ENCODE measurements at places on chromosomes 5 and 9.

DNA sequence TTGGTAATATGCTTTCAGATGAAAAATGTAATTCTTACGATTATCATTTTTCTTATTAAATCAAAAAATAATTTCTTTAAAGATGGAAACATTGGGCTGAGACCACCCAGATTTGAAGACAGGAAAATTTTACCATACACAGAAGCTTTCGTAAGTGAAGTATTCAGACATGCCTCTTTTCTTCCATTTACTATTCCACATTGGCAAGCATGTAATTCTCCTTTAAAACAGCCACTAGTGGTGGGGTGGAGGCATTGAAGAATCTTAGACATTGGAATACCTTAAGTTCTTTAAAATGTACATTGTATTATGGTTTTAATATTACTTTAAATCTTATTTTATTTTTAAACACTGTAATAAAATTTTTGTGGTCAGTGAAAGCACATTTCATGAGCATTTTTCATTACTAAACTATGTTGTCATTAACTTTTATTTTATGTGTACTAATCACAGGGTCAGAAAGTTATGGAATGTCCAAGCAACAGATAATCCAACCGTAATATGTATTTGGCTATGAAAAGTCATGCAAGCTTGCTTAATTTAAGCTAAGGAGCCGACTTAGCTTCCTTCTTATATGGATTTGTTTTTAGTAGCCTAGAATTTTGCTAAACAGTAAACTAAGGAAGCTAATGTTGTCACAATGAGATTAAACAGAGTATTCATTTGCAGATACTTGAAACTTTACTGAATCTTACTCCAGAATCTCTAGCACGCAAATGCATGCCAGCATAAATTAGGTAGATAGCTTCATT is 97.4 kb upstream of the ALDH1A1 start:
- DNase-seq, result no peak

GRCh38 chr5:66812291-66812690 is 216.1 kb downstream of the MAST4 start:
- no peak for DNase-seq

DNA sequence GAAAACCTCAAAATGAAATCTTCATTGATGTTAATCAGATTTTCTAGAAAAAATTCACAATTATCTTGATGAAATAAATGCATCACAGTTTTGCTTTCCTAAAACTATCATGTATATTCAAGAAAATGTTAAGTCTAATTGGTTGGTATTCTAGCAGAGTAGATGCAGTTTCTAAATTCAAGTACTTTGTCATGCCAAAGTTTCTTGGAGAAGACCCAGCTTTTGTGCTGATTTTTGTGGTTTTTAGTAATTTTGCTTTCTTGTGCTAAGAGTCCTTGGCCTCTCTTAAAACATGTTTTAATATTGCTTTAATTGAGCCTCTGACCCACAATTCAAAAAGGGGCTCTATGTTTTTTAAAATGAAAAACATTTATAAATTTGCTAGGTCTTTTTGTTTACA is 924.8 kb upstream of the PTPRD start:
- DNase-seq, result no peak

GRCh38 chr5:160835818-160836528 is 16.0 kb downstream of the ATP10B start:
- no peak for DNase-seq

- no peak for DNase-seq
Measured at GRCh38 chr5:92147266-92147665, 764.1 kb upstream of the ARRDC3 start.

GRCh38 chr9:74361508-74361907 is 135.6 kb upstream of the RORB start:
- DNase-seq, result no peak

GRCh38 chr9:110157823-110158664 is 49.9 kb downstream of the C9orf152 start:
- no peak for DNase-seq

GRCh38 chr9:97934321-97935115 is 3.5 kb downstream of the HEMGN start:
- no peak for DNase-seq

DNA sequence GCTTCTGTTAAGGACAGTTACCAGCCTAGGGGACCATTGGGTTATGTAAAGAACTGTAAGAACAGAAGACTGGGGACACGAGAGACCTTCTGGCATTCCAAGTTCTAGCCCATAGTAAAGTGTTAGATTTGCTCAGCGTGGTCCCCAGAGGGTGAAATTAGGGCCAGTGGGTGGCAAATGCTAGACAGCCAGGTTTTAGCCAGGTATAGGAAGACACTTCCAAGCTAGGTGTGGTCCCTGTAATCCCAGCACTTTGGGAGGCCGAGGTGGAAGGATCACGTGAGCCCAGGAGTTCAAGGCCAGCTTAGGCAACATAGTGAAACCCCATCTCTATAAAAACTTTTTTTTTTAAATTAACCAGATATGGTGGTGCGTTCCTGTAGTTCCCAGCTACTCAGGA is 34.3 kb downstream of the ATPSCKMT start:
- DNase-seq, result no peak

- DNase-seq, result no peak
Measured at GRCh38 chr9:78486661-78487060, 189.7 kb downstream of the PSAT1 start.

DNA sequence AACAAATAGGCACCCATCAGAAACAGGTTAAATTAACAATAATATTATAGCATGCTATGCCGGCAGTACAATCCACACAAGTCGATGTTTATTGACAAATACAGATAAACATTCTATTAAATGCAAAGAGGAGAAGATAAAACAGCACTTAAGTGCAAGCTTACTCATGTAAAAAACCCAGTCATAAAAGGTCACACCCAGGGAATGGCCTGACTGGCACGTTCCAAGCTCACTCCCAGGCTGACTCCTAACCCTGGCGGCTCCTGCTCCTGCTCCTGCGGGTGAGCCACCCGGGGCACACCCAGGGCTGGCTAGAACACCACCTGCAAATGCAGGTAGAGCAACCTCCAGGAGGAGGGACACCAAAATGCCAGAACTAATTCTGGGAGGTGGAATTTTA is 66.9 kb downstream of the SEMA4D start:
- DNase-seq, result no peak

GRCh38 chr5:160961761-160962160 is 109.8 kb upstream of the ATP10B start:
- no peak for DNase-seq

- DNase-seq, result no peak
Measured at GRCh38 chr5:143758750-143759149, 53.2 kb upstream of the HMHB1 start.

DNA sequence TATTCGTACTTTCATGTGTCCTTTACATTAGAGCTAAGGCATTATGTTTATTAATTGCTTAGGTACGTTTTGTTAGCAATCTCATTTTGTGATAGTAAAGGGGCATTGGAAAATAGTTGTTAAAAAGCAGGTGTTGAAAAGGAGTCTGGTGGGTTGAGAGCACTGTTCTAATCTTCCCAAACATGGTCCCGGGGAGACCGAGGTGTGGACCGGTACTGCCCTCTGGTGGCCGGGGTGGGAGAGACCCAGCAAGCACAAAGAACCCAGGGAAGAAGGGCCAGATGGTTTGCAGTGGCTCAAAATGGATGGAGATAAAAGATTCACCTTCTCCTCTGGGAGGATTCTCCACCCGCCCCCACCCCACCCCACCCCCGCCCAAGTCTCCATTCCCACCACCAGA is 26.1 kb downstream of the IDNK start:
- DNase-seq, result peak; percentile 76

GRCh38 chr9:70340572-70340971 is 73.9 kb downstream of the KLF9 start:
- no peak for DNase-seq

- DNase-seq, result no peak
Measured at GRCh38 chr9:1051584-1052275, 1.6 kb downstream of the DMRT2 start.

DNA sequence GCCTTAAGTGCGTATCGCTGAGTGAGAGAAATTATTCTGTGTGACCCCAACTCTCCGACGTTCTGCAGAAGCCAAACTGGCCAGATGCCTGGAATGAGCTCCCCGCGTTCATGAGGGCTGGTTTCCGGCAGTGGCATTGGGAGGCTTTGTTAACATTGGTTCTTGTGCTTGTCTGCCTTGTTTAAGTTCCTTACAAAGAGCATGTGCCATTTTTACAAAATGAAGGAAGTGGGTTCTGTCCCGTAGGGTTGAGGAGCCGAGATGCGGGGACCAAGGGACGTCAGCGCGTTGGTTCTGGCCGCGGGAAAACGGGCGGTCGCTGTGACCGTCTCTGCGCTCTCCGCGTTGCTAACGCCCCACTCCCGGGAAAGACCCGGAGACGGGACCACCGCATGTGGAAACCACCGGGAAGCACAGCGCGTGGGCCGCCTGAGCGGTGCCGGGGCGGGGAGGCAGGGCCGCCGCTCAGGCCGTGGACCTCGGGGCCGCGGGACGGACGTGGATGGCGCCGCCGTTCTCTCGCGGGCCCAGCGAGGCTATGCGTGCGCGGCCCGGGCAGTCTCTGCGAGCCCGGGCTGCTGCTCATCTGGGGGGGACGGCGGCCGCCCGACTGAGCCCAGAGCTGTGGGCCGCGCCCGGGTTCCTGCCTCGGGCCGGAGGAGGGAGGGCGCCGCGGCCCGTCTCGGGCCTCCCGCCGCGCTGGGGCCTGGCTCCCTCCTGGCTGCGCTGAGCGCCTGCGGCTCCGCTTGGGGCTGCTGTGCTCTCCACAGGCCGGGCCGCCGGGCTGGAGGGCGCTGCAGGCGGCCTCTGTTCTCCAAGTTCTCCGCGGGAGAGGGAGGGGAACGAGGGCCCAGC is 13.4 kb downstream of the RABL6 start:
- DNase-seq, result no peak

DNA sequence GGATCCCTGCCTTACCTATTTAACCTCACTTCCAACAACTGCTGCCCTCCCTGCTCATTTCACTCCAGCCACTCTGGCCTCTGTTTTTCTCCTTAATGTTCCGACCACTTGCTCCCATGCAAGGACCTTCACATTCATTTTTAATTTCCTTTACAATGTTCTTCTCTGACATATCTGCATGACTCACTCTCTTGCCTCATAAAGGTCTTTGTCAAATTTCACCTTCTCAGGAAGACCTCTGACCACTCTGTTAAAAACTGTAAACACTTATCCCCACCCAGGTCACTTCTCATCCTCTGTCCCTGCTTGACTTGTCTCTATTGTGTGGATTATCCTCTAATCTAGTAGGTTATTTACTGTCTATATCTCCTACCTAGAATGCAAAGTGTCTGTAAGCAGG is 751.2 kb downstream of the BRINP1 start:
- DNase-seq, result no peak

DNA sequence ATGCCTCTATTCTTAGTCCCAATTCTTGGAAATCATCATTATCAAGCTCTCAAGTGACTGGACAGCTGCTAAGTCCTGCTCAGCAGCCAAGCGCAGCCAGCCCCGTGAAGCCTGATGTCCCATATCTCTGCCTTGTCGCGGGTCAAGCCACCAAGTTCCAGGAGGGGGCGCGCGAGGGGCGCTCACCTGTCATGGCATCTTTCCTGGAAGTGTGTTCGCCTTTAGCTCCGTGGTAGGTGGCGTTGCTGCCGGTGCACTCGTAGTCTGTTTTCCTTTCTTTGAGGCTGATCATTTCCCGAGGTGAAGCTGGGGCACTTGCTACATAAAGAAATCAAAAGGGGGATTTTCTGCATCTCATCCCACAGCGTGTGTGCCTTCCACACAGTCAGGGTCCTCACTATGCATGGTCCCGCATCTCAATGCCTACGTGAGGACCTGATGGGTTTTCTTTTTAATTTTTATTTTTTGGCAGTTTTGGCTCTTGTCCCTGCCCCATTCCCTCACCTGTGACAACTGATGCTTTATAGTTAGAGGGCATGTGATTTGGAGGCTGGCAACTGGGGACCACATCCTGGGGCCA is 227.0 kb upstream of the DAP start:
- peak; percentile 82 for DNase-seq

DNA sequence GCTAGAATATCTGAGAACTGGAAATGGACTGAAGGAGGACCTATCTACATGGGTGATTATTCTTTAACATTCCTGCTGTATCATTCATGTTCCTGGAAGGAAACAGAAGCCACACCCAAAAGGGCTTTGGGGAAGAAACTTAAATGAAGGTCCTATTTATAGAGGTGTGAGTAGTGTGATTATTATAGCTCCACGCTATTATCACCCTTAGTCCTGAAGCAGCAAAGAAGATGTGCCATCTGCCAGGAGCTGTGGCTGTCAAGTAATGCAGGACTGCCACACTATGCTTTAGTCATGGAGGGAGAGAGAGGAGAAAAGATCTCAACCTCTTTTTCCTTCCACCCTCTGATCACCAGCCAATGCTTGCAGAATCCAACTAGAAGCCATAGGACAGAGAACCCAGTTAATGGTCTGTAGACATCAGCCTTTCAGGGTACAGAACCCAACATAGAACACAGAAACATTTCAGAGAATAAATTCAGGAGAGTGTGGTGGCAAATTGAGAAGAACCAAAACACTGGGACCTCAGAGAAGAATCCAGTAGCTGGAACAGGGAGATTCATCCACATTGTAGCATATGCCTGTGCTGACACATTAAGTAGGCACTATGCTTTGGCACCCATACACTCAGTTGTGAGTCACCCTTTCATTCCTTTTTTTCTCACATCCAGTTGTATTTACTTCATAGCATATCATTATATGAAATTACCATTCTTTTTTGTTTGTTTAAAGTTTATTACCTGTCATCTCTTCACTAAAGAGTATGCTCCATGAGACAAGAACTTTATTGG is 21.0 kb upstream of the RNF180 start:
- no peak for DNase-seq

GRCh38 chr9:18185196-18185595 is 288.8 kb upstream of the ADAMTSL1 start:
- peak; percentile 13 for DNase-seq

- DNase-seq, result no peak
Measured at GRCh38 chr5:156913719-156914370, 49.2 kb downstream of the TIMD4 start.

DNA sequence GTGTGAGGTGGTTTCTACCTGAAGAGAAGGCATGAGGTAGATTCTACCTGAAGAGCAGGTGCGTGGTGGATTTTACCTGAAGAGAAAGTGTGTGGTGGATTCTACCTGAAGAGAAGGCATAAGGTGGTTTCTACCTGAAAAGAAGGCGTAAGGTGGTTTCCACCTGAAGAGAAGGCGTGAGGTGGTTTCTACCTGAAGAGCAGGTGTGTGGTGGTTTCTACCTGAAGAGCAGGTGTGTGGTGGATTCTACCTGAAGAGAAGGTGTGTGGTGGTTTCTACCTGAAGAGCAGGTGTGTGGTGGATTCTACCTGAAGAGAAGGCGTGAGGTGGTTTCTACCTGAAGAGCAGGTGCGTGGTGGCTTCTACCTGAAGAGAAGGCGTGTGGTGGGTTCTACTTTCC is 192.8 kb downstream of the MED10 start:
- no peak for DNase-seq
